NCI-H187 (cell line): ENCODE measurements at places on chromosomes 3 and 15.

DNA sequence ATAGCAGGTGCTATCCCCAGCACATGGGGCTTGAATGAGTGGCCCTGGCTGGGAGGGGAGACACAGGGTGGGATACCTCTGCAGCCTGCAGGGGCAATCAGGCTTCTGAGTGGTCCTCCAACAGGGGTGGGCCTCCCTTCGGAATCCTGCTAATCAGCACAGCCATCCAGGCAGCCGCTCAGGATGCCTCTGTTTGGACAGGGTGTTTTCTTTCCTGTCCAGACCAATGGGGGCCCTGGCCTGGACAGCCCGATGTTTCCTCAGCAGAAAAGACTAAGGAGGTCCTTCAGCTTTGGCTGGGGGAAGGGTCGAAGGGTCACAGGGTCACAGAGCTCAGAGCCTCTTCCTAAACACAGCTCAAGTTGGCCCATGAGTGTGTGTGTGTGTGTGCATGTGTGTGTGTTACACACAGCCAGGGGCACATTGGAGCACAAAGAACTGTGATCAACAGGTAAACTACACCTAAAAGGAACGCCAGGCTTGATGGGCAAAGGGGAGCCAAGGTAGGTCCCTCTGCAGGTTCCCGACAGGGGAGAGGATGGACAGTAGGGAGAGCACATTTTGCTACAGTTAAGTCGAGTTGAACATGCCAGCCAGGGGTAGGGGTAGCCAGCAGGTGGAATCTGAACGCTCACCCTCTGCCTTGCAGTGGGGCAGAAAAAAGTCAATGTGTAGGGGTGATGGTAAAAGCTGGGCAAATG, 1.1 kb upstream of the HAPLN3 start:
- DNase-seq: no peak

DNA sequence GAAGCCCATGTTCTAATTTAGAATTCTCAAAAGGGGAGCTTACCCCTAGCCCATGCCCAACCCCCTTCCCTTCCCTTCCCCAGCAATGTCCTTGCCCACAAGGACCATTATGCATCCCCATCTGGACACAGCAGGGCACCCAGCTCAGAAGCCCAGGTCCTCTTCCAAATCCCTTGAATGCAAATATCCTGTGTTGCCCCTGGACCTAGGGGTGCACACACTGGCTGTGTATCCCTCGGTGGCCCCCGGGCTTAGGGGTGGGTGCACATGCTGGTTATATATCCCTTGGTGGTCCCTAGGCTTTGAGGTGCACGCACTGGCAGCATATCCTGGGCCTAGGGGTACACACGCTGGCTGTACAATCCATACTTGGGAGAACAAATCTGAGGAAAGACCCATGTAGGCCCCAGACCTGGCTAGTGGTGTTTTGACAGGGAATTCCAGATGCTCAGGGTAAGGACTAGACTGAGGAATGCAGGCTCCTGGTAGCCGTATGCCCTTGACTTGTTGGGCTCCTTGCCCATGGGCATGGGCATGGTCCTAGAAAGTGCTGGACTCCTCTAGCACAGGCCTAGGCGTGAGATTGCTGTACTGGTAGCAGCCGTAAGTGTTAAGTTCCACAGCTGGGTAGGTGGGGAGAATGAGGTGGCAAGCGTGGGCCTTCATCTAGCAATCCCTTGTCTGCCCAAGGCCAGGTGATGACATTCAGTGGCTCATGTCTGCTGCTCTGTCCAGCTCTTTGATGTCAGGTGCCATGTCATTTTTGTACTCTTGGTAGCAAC, 222.4 kb downstream of the OPA1 start:
- no peak for DNase-seq

GRCh38 chr3:159186581-159186980, 384.7 kb downstream of the MFSD1 start:
- DNase-seq: no peak

DNA sequence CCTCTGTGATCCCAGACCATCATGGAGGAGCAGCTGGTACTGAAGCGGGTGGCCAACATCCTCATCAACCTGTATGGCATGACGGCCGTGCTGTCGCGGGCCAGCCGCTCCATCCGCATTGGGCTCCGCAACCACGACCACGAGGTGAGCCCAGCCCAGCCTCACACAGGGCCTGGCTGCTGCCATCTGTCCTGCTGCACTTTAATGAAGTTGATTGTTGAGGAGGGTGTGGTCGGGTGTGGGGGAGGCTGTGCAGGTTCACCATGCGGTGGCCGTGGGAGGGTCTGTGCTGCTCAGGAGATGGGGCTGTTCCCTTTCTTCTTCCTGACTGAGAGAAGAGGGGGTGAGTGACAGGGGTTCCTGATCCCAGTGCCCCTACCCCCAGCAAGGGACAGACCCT, 30.6 kb downstream of the ACAD9 start:
- DNase-seq: no peak

- DNase-seq: no peak
Measured at GRCh38 chr3:175526609-175527280, 667.6 kb downstream of the NAALADL2 start.

GRCh38 chr3:29057326-29057725, 223.5 kb upstream of the RBMS3 start:
- no peak for DNase-seq

DNA sequence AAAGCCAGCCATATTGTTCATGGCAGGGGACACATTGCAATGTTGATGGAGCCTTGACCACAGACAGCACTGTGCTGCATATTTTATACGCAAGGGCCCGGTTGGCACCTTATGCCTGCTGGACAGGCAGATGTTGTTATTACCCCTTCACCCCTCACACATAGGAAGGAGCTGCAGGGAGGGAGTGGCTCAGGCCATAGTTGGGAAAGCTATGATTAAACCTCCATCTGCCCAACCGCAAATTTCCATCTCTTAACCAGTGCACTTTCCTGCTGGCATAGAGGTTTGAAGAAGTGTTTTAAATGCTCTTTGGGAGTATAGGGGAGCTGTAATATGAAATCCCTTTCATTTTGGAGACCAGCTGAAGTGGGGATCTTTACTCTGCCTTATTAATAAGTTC, 224.7 kb downstream of the CACNA2D3 start:
- peak; percentile 40 for DNase-seq

DNA sequence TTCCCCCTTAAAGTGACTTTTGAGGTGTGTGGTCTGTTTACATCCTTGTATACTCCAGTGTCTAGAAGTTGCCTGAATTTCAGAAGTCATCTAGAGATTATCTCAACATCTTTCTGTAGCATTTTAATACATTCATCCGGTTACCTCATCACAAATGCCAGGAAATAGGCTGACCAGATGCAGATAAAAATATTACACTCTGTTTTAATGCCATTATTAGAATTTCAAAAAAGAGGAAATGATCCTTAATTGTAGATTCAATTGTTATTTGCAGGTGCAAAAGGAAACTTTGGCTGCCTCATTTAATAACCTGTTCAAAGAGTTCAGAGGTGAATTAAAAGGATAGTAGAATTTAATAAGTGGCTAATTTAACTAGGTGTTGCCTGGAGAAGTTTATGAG, 290.9 kb downstream of the C3orf38 start:
- DNase-seq: no peak

GRCh38 chr3:141876891-141877621, 613 bp downstream of the ATP1B3 start:
- no peak for DNase-seq

DNA sequence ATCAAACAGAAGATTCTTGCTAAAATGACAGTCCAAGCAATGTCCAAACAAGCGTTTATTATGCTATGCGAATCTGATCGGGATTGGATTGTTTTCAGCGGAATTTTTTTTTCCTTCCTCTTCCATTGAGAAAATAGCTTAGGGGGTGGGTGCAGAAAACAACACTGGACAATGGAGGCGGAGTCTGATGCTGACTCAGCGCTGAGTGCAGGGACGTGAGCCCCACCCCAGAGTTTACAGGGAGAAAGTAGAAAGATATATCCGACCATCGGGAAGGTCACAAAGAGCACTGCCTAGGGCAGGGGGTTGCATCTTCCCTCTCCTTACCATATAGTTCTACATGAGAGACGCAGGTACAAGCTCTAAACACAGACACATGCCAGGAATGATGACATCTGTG, 117.0 kb downstream of the FOXP1 start:
- DNase-seq: no peak

- no peak for DNase-seq
Measured at GRCh38 chr3:188742755-188743550, 428.8 kb upstream of the TPRG1 start.

- no peak for DNase-seq
Measured at GRCh38 chr3:133065193-133065961, 27.2 kb downstream of the TMEM108 start.

- DNase-seq: no peak
Measured at GRCh38 chr3:74862476-74862875, 248.0 kb upstream of the CNTN3 start.

DNA sequence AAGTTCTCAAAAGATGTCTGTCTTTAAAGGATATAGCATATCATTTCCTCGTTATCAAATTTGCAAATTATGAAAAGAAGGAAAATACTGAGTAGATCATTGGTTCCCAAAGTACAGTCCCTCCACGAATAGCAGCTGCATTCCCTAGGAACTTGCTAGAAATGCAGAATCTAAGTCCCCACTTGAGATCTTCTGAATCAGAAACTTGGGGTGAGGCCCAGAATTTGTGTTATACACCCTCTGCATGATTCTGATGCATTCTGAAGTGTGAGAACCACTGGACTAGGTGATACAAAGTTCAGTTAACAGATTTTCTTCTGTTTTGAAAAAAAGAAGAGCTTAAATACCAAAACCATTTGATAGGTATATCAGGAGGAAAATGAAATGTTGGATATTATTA, 77.1 kb downstream of the SLC25A26 start:
- no peak for DNase-seq

DNA sequence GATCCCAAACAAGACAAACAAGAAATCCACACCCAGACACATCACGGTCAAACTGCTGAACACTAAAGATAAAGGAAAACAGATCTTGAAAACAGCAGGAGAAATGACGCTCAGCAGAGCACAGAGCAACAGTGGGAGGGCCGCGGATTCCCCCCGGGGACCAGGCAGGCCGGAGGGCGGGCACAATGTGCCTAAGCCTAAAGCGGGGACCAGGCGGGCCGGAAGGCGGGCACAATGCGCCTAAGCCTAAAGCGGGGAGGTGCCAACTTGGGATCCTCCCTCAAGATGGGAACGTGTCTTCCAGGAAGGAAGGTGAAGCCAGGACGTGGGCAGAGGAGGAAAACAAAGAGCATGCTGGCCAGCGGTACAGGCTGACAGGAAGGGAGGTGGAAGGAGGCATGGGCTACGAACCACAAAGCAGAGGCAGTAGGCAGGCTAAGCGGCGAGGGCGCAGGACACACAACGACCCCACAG, 31.1 kb downstream of the CYFIP1 start:
- peak; percentile 50 for DNase-seq

DNA sequence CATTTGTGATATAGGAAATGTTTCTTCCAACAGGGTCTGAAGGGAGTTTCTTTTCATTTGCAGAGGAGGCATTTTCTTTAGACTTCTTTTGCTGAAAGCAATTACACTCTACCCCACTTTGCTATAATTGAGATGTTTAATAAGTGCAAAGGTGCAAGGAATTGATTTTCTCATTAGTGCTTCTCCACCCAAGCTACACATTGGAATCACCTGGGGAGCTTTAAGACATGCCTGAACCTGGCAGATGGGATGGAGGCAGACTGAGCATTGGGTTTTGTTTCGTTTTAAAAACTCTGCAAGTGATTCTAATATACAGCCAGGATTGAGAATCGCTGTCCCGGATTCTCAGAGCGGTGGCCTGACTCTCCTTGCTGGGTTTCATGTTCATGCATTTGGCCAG, 52.1 kb downstream of the MYZAP start:
- DNase-seq: no peak

DNA sequence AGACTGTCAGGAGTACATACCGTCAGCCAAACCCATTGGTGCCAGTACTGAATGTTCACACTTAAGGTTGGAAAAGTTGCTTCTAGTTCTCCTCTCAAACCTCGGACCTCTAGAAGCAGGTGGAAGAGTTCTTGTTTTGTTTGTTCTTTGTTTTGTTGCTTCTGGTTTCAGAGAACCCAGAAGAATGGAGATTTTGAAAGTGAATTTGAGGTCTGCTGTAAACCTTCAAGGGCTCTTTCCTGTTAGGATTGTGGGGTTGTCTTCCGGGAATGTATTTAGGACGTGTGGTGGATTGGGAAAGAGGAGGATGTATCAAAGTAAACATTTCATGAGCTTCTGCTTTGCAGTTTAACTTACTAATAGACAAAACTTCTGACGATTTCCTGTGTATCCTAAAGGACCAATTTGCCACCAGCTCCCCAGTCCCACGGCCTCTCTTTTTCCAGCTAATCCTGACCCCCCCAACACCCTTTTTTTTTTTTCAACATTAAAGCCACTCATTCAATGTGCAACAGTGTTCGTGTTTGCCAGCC, 50.3 kb downstream of the FILIP1L start:
- no peak for DNase-seq
